8988T (cell line): ENCODE measurements at places on chromosomes 2 and 18.

GRCh38 chr2:143893371-143893770 is 626.5 kb downstream of the ZEB2 start:
- no peak for DNase-seq

DNA sequence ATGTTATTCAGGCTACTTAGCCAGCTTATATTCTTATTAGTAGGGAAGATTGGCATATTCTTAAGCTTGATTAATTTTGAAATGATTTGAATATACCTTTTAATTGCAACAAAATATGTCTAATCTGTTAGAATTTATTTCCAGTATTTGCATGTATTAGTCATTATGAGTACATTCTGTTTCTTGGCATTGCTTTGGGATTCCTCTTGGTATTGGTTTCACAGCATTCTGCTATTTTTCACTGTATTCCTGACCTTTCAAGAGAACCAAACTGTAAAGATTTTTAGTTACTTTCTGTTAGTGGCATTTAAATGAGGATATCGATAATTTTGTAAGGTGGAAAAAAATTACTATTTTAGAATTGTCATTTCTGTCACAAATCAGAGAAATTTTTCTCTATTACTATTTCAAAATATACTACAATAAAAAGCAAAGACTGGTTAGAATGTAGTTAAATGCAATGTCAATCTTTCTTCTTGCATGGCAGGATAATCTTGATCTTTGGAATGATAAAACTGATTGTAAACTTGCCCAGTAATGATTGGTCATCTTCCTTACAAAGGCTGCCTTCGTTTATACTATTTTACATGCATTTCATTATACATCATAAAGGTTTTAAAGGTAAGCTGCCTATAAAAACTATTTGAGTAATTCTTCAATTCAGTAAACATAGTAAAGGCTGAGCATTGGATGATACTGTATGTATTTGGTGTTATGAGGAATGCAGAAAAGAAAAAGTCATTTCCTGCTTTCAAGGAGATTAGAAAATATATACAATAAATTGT is 86.1 kb downstream of the SLC4A10 start:
- DNase-seq: no peak

GRCh38 chr2:158890296-158890905 is 78.0 kb upstream of the TANC1 start:
- no peak for DNase-seq

- DNase-seq: no peak
Measured at GRCh38 chr18:13005289-13005688, 14.1 kb downstream of the CEP192 start.

- no peak for DNase-seq
Measured at GRCh38 chr2:45272549-45273265, 263.5 kb upstream of the SIX2 start.

- no peak for DNase-seq
Measured at GRCh38 chr2:122980671-122981070, 1044.4 kb upstream of the CNTNAP5 start.

DNA sequence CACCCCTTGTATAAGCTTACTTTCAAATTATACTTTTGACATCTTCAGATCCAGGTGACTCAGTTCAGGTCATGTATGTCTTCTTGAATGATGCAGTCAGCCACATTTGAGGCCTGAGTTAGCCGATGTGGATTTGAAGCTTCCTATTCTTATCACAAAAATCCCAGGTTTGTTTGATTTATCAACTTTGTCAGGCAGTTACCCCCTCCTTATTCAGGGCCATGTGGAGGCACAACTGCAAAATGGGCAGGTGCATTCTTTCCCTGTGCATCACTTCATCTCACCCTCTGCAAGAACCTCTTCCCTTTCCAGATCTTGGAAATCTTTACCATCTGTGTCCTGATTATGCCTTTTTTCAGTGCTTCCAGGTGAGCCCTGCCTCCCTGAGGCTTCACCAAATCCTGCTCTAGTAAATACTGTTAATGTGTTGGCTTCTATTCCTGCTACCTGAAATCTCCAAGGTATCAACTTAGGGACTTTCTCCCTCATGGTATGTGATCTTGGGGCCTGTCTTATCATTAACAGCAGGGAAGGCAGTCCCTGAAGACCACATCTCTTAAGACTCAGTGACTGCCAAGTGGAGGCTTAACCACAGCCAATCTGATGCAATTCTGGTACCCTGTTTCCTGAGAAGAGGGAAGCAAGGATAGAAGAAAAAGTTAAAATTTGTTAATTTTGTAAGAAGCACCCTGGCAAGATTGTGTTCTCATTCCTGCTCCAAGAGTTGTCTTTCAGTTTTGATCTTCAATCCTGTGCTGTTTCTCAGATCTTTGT is 9.4 kb upstream of the ARHGAP28 start:
- DNase-seq: no peak

DNA sequence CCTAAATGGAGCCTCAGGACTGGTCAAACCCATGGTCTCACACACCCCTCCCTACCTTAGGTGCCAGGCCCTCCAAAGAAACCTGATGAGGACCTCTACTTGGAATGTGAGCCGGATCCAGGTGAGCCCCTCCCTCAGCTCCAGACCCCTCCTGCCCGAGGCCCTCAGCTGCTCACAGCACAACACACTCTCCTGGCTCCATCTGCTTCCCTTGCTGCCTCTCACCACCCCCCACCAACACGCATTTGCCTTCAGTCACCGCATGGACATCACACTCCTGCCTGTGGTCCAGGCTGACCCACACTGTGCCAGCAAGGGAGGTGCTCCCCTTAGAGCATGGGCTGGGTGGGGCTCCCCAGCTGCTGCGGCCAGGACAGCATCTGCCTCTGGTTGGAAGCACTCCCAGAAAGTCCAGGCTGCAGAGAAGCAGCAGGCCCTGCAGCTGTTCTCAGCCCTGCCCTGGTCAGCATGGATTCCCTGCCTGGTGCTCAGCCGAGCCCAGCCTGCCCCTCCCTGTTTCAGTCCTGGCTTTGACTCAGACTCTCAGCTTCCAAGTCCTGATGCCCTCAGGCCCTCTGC is 15.1 kb downstream of the SH2D6 start:
- DNase-seq: no peak

DNA sequence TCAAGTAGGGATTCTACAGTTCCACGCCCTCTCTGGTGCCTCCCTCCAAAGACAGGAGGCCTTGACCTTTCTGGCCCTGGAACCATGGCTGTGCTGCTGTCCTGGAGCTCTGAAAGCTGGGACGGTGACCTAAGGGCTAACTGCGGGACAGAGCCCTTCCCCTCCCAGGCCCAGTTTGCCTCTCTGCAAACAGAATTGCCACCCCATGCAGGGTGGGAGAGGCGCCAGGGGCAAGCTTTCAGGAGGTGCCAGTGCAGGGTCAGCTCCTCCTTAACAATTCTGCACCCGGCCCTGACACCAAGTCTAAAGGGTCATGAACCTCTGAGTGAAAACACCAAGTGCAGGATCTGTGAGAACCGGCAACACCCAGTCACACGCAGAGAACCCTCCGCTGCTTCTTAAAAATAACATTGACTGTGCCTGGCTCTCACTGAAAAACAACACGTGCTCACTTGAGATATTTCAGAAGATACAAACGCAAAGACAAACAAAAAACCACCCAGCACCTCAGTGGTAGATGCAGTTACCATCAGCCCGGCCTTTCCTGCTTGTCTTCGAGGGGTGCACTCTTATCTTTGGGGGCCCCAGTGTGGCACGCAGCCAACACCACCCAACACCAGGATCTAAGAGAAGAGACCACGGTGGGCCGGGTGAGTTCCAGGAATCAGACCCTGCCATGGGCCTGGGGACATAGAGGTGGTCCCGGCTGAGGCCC is 1.1 kb upstream of the SNED1 start:
- DNase-seq: no peak

DNA sequence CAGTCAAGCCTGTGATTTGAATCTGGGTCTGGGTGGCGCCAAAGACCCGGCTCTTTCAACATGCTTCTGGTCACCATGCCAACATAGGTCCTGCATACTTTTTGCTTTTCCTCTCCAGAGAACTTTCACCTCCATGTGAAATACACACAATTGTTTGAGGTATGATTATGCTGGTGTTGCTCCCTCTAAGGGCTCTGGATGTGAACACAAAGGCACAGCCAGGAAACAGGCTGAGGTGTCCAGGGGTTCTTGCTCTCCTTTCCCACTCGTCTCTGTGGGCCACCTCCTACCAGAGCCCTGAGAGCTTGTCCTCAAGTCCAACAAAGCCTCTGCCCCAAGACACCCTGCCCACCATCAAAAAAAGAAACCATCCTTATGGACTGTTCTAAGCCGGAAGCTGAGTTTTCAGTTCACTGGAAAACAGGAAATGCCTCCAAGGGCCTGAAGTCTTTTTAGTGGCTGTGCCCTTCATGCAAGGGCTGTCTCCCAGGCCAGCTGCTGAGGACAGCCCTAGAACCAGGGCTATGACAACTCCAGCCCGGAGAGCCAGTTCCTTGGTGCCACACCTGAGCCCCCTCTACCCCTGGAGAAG is 100.2 kb upstream of the EPAS1 start:
- no peak for DNase-seq

- DNase-seq: peak; percentile 97
Measured at GRCh38 chr2:85769236-85769982, 15.6 kb downstream of the ATOH8 start.

DNA sequence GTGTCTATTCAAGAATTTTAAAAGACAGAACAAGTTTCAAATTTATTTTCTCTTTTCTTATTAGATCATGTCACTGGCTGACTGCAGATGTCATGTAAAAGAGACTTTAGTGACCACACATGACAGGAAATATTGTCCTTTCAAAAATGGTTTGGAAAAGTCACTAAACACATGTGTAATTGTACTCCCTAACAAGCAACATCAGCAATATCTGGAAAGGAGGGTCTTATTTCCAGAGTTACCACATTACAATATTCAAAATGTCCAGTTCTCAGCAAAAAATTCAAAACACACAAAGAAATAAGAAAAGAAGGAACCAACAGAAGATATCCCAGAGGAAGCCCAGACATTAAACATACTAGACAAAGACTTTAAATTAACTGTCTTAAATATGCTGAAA is 197.1 kb downstream of the EN1 start:
- DNase-seq: no peak

- no peak for DNase-seq
Measured at GRCh38 chr18:32583431-32583830, 112.7 kb upstream of the GAREM1 start.

- DNase-seq: no peak
Measured at GRCh38 chr2:118582058-118582457, 265.4 kb downstream of the EN1 start.

DNA sequence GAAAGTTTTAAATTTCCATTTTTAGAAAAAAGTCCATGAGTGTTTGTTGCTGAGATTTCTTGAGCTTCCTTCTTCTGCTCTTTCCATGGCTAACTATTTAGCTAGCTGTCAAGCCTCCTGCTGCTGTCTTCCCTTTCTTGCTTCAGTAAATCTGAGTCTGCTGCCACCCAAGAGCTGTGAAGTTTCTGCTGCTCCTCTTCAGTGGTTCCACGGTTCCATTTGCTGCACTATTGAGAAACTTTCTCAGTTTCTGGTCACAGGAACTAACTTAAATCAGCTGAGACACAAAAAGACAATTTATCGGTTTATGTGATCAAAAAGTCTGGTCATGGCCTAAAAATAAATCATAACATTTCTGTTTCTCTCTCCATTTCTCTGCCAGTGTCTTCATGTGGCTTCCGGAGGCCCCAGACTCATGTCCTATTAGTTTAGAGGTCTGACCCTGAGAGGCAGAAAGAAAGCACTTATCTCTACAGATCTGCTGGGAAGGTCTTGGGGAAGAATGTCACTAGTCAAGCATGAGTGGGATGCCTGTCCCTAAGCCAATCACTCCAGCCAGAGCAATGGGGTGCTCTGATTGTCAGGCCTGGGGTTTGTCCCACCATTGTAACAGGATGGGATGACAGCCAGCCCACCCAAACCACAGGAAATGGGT is 73.0 kb upstream of the ARL4C start:
- no peak for DNase-seq

GRCh38 chr2:218263817-218264641 is 3.2 kb downstream of the GPBAR1 start:
- DNase-seq: no peak

DNA sequence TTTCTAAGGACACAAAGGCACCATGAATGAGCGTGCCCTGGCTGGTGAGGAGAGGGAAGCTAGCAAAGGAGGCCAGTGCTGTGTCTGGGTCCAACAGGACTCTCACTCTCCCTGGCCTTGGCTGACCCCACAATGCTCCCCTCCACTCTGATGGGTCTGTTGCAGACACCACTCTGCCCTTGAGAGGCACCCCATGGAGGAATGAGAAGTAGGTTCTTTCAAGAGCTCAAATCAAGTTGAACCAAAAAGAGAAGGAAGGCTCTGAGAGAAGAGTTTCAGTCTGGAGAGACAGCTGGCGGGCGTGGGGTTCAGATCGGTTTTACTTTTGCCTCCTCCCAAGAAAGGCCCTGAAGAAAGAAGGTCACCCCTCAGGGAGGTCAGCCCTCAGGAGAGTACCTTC is 18.4 kb downstream of the TMEM247 start:
- no peak for DNase-seq

DNA sequence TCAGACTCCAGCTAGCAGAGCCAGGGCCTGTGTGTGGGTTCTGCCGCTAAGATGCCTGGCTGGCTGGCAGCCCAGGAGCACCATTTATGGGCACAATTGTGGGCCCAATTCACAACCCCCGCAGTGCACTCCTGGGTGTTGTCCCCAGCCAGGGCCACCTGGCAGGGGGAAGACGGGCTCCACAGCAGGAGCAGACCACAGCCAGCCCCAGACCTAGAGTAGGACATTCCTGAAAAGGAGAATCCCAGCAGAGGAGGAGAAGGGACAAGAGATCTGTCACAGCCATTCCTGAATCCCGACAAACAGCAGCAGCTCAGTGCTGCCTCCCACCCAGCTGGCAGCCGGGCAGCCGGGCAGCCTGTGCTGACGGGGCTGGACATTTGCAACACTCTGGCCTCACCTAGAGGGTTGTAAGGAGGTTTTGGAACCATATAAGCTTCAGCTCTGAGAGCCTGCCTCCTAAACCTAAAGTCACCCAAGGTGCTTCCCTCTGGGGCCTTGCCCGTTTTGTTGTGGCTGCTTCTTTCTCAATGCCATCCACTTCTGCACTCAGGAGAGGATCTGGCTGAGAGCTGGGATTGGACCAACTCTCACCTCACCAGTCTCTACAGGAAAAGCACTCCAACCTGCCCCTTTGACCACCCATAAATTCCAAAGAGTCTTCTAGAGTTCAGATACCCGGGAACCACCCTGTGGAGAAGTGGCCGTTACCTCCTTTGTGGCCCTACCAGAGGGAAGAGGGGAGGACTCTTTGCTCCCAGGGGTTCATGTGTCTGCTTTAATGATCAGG is 4.1 kb upstream of the TMEM177 start:
- no peak for DNase-seq
